Esophagus muscularis mucosa (tissue), 4 donors: ENCODE measurements at places on chromosomes 12 and 14. TPM values are rescaled to one million over a fixed set of nuclear protein-coding genes. Genes with fewer than 3 reads are reported as not detected.

The MYH6 gene
- total RNA-seq = 0.06 TPM

The PAWR gene
- 127 TPM for total RNA-seq

The OR6C75 gene
- not detected for total RNA-seq

The POTEM gene
- not detected for total RNA-seq

GRCh38 chr14:58296726-58297125 lies 1.6 kb upstream of the ARID4A start:
- H3K27me3 ChIP-seq = no peaks in the 10 kb centered on the region
- H3K36me3 ChIP-seq = peaks cover 29% of the 10 kb centered on the region
- peak overlapping the region; percentile 94 for H3K27ac ChIP-seq
- peak overlapping the region; percentile 66 for H3K4me3 ChIP-seq
- no peak for DNase-seq
- H3K4me1 ChIP-seq = peaks cover 67% of the 10 kb centered on the region

DNA sequence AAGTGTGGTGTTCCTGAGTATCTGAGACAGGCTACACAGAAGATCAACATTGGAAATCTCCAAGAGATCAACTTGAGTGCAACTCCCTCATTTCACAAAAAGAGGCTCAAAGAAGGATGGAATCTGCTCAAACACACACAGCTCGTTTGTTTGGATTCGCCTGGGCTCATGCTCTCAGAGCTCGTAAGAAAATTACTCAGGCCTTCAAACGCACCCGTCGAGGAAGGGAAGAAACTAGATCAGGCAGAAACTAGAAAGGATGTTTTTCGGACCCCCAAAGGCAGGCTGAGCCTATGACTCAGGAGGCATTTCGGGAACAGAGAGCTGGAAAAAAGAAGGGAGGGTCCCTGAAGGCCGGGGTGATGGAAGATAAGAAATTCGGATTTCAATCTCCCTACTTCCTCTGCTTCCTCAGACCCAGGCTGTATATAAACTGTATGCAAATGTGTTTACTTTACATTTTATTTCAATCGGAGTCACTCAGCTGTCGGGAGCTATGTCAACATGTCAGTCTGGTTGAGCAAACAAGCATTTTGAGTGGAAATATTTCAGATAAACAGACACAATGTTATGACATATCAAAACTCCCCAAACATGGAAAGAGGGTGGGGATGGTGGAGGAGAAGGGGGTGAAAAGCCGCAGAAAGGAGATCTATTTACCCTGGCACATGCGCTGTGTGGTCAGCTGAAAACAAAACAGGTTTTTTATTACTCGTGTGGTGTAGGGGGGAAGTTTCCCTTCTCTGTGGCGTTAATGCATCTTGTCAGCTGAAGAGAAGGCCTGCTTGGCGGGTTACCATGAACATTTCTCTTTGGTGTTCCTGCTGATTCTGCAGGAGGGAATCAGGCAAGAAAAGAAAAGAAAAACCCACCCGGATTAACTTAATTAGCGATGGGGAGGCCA lies 129.1 kb upstream of the TBX3 start:
- no peaks in the 10 kb centered on the region for H3K4me1 ChIP-seq
- H3K4me3 ChIP-seq = no peak overlapping the region
- no peaks in the 10 kb centered on the region for H3K27me3 ChIP-seq
- H3K27ac ChIP-seq = no peak overlapping the region
- no peaks in the 10 kb centered on the region for H3K36me3 ChIP-seq
- DNase-seq = no peak

DNA sequence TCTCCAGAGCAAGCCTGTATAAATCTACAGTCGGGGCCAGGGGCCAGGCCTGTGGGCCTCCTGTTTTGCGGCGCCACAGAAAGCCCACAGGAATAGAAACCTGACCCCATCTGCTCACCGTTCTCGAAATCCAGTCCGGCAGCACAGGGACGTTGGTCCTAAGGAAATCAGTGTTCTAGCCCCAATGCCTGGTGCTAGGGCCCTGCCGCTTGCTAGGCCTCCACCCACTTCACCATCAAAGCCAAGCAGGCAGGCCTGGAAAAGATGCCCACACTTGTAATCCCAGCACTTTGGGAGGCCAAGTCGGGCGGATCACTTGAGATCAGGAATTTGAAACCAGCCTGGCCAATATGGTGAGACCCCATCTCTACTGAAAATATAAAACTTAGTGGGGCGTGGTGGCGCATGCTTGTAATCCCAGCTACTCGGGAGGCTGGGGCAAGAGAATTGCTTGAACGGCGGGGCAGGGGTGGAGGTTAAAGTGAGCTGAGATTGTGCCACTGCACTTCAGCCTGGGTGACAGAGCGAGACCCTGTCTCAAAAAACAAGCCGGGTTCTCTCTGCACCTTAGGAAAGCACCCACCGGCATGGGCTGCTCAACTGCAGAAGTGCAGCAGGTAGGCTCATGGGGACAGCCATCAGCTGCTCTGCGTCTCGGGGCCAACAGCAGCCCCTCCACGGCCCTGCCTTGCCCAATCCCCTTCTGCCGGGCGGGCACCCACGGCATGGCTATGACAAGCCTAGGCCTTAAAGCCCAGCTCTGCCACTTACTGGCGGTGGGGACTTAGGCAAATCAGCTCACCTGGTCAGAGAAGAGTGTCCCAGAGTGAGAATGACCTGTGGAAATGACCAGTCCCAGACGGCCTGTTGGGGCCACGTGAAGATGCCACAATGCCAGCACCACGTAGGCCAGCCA lies 47.4 kb downstream of the VWF start:
- H3K4me3 ChIP-seq = no peak overlapping the region

DNA sequence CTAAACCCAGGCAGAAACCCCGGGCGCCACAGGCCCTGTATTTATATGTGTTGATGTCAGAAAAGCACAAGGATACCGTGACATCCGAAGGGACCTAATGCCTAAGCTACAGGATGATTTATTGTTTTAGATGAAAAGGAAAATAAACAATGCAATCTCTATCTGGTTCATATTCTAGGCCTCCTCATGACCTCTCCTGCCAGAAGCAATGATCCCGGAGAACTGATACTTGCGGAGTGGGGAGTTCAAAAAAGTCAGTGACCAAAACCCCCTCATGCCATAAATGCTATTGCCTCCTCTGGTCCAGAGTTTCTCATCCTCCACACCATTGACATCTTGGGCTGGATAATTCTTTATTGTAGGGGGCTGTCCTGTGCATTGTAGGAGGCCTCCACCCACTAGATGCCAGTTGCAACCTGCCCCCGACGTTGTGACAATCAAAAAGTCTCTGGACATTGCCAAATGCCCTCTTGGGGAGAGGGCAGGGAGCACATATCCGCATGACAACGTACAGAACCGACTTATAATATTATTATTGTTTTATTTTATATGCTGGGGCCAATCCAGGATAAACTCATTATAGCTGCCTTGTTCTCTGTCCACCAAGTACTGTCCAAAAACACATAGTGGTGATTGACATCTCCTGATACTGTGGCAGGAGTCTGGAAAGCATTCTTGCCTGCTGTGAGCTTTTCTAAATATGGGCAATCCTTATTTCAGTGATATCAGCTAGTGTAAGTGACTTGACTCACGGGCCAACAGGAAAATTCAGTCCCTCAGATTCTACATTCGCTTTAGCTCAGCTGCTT lies 1.1 kb upstream of the CSRP2 start:
- H3K4me3 ChIP-seq = peak overlapping the region; percentile 84
- peak; percentile 79 for DNase-seq
- H3K4me1 ChIP-seq = peaks cover 47% of the 10 kb centered on the region
- no peaks in the 10 kb centered on the region for H3K36me3 ChIP-seq
- no peaks in the 10 kb centered on the region for H3K27me3 ChIP-seq

- no peaks in the 10 kb centered on the region for H3K4me1 ChIP-seq
- no peaks in the 10 kb centered on the region for H3K27me3 ChIP-seq
- no peak for DNase-seq
- H3K4me3 ChIP-seq = no peak overlapping the region
- H3K36me3 ChIP-seq = no peaks in the 10 kb centered on the region
Measured at GRCh38 chr12:94109160-94109559, 39.2 kb upstream of the PLXNC1 start.

- peak overlapping the region; percentile 81 for H3K27ac ChIP-seq
- no peak for DNase-seq
- H3K4me3 ChIP-seq = peak overlapping the region; percentile 22
- H3K4me1 ChIP-seq = peaks cover 67% of the 10 kb centered on the region
- H3K36me3 ChIP-seq = no peaks in the 10 kb centered on the region
Measured at GRCh38 chr12:16587514-16587913, 18.4 kb downstream of the LMO3 start.

DNA sequence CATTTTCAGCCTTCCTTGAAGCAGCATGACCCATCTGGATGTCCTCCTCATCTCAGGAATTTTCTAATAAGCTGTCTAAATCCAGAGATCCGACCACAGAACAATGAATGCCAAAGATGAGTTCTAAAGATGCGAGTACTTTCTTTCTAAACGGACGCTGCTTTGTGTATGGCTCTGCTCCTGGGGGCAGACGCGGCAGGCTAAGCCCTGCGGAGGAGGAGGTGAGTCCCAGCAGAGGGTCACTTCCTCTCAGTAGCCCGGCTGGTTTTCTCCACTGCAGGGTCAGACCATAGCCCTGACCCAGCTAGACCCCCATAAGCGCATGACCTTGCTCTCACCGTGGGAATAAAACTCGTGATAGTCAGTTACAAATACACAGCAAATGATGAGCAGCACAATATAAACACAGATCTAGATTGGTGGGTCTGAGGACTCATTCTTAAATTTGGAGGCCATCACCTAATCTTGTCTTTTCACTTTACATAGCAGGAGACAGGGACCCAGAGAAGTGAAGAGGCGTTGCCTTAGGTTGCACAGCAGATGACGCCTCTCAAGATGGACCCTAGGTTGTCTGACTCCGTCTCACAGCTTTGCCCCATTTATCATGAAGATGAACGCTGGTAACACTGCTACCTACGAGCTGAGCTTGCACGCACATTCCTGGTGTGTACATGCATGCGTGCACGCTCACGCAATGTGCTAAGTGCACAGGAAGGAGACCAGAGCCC lies 16.6 kb downstream of the SSH1 start:
- H3K27me3 ChIP-seq = no peaks in the 10 kb centered on the region
- no peak overlapping the region for H3K4me3 ChIP-seq
- H3K27ac ChIP-seq = peak overlapping the region; percentile 87
- peaks cover 69% of the 10 kb centered on the region for H3K4me1 ChIP-seq
- no peak for DNase-seq

DNA sequence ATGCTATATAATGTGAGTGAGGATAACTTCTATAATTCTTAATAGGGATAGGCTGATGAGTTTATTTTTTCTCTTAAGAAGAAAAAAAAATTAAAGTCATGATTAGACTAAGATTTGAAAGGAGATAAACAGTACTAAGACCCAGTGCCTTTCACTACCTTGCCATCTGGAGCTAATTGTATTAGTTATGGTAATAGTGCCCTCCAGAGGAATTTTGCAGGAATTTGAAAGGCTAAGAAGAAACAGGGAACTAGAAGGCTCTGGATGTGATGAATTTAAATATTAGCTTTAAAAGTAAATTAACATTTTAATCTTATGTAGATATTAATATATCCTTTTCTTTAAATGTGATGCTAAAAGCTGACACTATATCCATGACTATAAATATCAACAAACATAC lies 36.6 kb upstream of the PIK3C2G start:
- no peaks in the 10 kb centered on the region for H3K27me3 ChIP-seq
- H3K27ac ChIP-seq = no peak overlapping the region
- H3K4me1 ChIP-seq = no peaks in the 10 kb centered on the region

DNA sequence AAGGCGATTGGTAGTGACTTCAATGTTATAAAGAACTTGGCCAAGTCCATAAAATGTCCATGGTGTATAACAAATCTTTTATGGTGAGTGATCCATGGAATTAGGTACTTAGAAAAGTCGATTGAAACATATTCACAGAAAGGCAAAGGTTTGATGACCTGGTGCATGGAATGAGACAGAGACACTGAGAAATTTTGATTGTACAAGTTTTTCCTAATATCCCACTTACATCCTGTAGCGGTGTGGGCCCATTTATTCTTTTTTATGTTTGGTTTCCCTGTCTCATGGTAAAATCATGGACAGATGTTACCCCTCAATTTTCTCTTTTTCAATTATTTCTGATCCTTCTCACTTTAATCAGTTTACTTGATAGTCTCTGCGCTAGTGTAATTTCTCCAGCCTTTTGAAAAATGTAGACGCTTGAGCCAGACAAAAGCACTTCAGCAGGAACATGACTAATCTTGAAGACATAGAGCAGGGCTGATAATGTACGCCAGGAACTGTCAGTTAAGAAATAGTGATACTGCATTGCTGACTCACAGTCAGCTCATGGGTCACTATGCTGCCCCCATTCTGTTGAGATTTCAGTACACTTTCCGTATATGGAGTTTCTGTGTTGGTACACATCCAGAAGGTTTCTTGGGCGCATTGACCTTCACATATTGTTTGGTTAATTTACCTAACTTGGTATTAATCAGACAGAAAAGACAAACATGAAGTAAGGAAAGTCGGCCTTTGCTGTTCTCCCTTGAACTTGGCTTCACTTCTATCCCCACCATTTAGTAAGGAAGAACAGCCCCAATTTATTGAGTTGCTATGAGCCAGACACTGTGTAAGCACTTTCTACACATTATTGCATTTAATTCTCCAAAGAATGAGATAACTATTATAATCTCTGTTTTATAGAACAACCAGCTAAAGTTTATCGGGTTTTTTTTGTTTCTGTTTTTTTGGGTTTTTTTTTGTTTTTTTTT lies 841.7 kb downstream of the DIO2 start:
- H3K4me1 ChIP-seq = peaks cover 30% of the 10 kb centered on the region
- no peak for DNase-seq
- H3K4me3 ChIP-seq = no peak overlapping the region
- H3K27ac ChIP-seq = peak overlapping the region; percentile 57
- no peaks in the 10 kb centered on the region for H3K36me3 ChIP-seq

DNA sequence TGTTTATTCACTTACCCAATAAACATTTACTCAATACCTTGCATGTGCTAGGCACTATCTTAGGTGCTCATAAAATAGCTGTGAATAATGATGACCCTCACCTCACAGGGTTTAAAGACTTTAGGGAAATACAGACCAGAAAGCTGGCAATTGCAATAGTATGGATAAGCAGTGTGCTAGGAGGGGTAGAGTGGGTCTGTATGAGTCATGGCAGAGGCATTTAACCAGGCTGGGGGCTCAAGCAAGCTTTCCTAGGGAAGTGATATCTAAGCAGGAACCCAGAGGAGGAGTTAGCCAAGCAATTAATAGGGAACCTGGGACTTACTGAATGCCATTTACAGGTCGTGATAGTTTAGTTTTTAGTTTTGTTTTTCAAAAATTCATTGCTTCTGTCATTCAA lies 123.9 kb upstream of the CCDC198 start:
- H3K4me3 ChIP-seq = no peak overlapping the region
- no peaks in the 10 kb centered on the region for H3K27me3 ChIP-seq
- H3K36me3 ChIP-seq = no peaks in the 10 kb centered on the region
- no peak overlapping the region for H3K27ac ChIP-seq
- DNase-seq = no peak

DNA sequence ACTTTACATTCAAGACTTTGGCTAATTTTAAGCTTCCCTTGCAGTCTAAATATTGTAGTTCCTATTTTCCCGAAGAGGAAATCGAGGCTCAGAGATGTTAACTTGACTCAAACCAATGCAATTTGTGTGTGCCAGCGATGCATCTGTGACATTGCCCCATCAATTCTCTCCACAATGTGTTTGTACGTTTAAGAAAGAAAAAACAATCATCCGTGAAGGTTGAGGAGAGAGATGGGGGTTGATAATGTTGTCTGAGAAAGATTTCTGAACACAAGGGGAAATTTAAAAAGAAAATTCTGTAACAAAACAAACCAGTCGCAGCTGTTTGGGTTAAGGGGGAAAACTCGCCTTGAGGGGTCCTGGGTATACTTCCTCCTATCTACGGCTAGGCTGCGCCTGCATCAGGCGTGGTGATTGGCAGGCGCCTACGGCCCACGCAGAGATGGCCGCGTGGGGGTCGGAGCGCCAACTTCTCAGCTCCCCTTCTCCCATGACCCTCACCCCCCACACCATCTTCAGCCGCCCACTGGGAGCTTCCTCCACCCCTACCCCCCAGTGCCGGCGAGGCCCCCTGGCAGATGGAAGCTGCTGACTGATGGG lies 12.3 kb downstream of the SIX1 start:
- no peak overlapping the region for H3K27ac ChIP-seq
- H3K36me3 ChIP-seq = no peaks in the 10 kb centered on the region
- H3K4me3 ChIP-seq = peak overlapping the region; percentile 42
- H3K27me3 ChIP-seq = peaks cover 44% of the 10 kb centered on the region
- H3K4me1 ChIP-seq = peaks cover 16% of the 10 kb centered on the region
